A549 treated with AZD2906 at 1 μM for 4 hours (cell line): ENCODE measurements at places on chromosomes 1 and 21. TPM values are rescaled to one million over a fixed set of nuclear protein-coding genes. Genes with fewer than 3 reads are reported as not detected.

Gene RBP7
- total RNA-seq: 4.8 to 6.0 TPM (median 5.2 TPM) in 5 replicates

Gene TNFRSF9
- total RNA-seq: 1.8 to 3.2 TPM (median 2.3 TPM) in 5 replicates

Gene LAMC2
- total RNA-seq: 16.8 to 21.5 TPM (median 17.5 TPM) in 5 replicates

Gene GBP5
- total RNA-seq: 0.05 to 0.06 TPM in 2 of 5 replicates, not detected in the others

Gene DBT
- 3.1 to 3.9 TPM (median 3.7 TPM) in 5 replicates for total RNA-seq

Gene PDPN
- total RNA-seq: 0.10 TPM in 1 of 5 replicates, not detected in the others

Gene CELF3
- not detected in 5 replicates for total RNA-seq

Gene BROX
- 17.8 to 23.9 TPM (median 18.4 TPM) in 5 replicates for total RNA-seq

Gene S100B
- total RNA-seq: not detected in 5 replicates

Gene CXADR
- 9.6 to 16.1 TPM (median 12.1 TPM) in 5 replicates for total RNA-seq

Gene TTC24
- not detected in 5 replicates for total RNA-seq

Gene ST6GALNAC5
- 0.09 to 0.22 TPM (median 0.11 TPM) in 5 replicates for total RNA-seq

Gene RSPO1
- total RNA-seq: 0.05 to 0.19 TPM (median 0.14 TPM) in 5 replicates

Gene CCDC24
- 6.6 to 8.7 TPM (median 8.2 TPM) in 5 replicates for total RNA-seq

Gene CFHR2
- not detected in 5 replicates for total RNA-seq
